ENCODE measurements at places on chromosomes 6 and 20.
A peak's percentile ranks its signal among the peaks of the same experiment; 100 is the strongest.

- DNase-seq: peak; percentile 99
Observed at GRCh38 chr6:139539852-139540251, 165.4 kb upstream of the CITED2 start.

DNA sequence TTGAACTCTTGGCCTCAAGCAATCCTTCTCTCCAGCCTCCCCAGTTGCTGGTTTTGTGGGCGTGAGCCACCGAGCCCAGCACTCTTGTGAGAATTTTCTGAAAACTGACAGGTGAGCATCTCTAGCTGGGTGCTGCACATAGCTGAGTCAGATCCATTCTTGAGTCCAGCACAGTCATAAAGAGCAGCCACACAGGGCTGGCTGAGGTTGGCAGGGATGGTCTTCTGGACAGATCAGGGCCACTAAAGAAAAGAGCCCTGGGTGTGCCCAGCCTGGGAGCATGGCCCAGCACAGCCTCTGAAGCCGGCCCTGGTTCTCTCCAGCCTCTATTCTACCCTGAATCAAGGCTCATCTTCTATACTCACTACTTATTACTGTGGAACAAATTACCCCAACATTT, 11.5 kb downstream of the DLGAP4 start:
- DNase-seq: peak; percentile 42

DNA sequence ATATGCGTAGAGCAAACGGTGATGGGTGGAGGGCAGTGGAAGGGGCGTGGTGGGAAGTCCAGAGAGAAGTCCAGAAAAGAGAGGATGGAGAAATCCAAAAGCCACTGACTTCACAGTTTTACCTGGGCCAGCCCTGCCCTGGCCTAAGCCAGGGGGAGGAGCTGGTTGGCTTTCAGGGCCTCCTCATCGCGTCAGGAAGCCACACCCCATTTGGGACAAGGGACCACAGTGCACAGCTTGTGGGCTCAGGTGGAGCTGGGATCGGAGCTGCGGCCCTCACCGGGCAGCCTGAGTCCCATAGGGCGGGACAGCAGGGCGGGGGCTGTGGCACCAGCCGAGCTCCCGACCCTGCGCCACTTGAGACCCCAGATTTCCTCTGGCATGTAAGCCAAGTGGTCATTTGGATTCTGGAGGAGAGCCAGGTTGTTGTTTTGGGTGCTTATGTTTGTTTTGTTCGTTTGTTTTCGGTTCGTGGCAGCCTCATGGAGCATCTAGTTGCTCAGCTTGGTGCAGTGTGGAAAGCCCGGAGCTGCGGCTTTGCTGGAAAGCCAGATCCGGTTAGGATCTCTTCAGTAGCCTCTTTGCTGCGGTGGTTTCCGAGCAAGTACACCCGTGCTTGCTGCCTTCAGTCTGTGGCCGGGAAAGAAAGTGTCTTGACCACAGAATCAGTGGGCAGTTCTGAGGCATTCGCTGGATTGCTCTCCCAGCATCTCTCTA, 42.2 kb downstream of the RIOK1 start:
- no peak for DNase-seq

GRCh38 chr6:125066140-125066539, 87.4 kb upstream of the TPD52L1 start:
- peak; percentile 9 for DNase-seq

DNA sequence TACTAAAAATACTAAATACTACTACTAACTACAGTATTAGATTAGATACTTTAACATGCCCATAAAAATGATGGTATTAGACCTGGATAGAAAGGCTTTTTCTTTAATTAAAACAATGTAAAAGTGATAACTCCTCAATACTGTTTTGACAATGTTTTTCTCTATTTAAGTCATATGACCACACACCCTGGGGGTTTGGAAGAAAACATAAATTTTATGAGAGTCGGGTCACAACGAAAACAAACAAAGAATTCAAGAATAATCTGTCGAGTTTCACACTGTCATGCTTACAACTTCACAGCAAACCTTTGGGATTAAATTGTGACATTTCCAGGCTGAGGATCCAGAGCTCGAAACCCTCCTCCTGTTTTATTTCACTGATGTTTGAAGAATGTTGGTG, 107.4 kb upstream of the SOX4 start:
- DNase-seq: no peak

GRCh38 chr20:1720845-1721475, 63.4 kb upstream of the SIRPG start:
- peak; percentile 29 for DNase-seq
